Activated T-helper 2 cell treated with anti-CD3 and anti-CD28 coated beads, Interferon-gamma antibody, Interleukin-2, Interleukin-4, amounts not matched to agents 10 μg/mL and 5 μg/mL and 100 μg/mL, durations not matched to agents 14 hours and 24 hours and 36 hours (primary cell): ENCODE measurements at places on chromosomes 3 and 15. TPM values are rescaled to one million over a fixed set of nuclear protein-coding genes. Genes with fewer than 3 reads are reported as not detected.

Gene C3orf22
- total RNA-seq, result not detected in 2 replicates

Gene PP2D1
- not detected in 2 replicates for total RNA-seq

Gene C2CD4A
- not detected in 2 replicates for total RNA-seq

DNA sequence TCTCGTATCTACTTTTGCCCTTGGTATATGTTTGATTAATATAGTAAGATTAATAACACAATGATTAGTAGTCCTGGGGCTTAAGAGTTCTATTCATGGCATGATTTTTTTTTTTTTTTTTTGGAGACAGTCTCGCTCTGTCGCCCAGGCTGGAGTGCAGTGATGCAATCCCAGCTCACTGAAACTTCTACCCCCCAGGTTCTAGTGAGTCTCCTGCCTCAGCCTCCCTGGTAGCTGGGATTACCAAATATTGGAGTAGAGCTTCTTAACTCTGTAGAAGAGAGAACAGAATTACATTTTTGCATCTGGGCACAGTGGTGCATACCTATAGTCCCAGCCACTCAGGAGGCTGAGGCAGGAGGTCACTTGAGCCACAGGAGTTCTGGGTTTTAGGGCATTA, 58.9 kb downstream of the RAB7A start:
- peaks cover 3% of the 10 kb centered on the region for H3K36me3 ChIP-seq
- no peak overlapping the region for H3K4me3 ChIP-seq
- peaks cover 64% of the 10 kb centered on the region for H3K4me1 ChIP-seq
- H3K27me3 ChIP-seq, result no peaks in the 10 kb centered on the region
- no peak overlapping the region for H3K27ac ChIP-seq
- no peak for DNase-seq

Gene CILP
- total RNA-seq, result 0.05 TPM in 1 of 2 replicates, not detected in the other

Gene RFTN1
- total RNA-seq, result 90.4 and 93.7 TPM in 2 replicates

Gene TUSC7
- not detected in 2 replicates for total RNA-seq

Gene A4GNT
- total RNA-seq, result not detected in 2 replicates

DNA sequence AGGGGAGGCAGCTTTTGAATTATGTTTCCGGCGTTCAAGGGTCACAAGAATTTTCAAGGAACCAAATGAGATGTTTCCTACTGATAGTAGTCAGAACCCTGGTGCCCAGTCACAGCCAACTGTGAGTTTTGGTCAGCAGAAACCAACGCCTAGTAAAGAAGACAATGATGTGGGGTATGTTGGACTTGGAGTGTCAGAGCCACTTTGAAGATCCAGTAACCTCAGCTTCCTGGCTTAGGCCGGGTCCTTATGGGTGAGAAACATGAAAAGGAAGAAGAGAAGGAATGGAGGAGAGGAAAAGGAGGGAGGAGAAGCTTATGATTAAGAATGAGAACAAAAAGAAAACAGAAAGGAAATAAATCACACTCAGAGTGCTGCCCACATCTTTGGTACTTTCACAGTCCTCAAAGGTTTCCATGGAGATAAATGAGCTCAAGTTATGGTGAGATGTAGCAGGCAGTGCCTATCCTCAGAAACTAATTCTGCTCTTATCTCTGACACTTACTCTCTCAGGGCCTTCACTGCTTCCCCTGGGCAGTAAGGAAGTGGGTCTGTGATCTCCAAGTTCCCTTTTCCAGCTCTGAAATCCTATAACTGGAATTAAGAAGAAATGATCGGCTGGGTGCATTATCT, 2.0 kb upstream of the MCF2L2 start:
- H3K27me3 ChIP-seq, result peaks cover 8% of the 10 kb centered on the region
- no peaks in the 10 kb centered on the region for H3K36me3 ChIP-seq
- H3K4me3 ChIP-seq, result peak overlapping the region; percentile 3
- H3K4me1 ChIP-seq, result peaks cover 51% of the 10 kb centered on the region

DNA sequence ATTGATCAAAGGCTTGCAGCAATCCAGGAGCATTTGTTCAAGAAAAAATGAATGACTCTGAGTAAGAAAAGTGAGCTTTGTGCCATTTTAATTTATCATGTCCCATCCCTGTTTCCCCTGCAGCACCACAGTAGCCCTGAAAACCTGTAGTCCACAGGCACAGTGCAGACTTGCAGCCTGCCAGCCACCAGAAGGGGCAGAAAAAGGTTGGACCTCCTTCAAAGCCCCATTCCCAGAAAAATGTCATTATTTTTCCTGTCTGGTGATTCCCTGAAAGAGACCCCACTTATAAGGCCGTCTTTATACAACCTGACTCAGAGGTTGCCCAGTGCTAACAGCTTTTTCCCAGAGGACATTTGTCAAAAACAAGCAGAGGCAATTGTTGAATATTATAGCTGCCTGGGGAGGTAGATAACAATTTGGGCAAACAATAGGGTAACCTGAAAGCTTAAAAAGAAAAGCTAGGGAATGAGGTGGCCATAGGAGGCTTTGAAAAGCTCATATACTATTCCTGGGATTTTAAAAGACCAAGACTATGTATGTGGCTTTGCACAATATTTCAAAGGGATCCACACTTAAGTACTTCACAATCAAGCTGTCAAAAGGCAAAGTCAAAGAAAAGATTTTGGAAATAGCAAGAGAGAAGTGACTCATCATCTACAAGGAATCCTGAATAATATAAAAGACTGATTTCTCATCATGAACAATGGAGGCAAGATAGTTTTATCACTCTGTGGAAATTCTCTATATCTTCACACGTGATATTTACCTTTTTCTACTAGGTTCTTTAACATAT, 136.8 kb upstream of the PLXNA1 start:
- H3K4me3 ChIP-seq, result no peak overlapping the region
- no peak overlapping the region for H3K27ac ChIP-seq
- no peaks in the 10 kb centered on the region for H3K27me3 ChIP-seq
- no peaks in the 10 kb centered on the region for H3K4me1 ChIP-seq

Gene PARP16
- total RNA-seq, result 11.0 and 11.5 TPM in 2 replicates

DNA sequence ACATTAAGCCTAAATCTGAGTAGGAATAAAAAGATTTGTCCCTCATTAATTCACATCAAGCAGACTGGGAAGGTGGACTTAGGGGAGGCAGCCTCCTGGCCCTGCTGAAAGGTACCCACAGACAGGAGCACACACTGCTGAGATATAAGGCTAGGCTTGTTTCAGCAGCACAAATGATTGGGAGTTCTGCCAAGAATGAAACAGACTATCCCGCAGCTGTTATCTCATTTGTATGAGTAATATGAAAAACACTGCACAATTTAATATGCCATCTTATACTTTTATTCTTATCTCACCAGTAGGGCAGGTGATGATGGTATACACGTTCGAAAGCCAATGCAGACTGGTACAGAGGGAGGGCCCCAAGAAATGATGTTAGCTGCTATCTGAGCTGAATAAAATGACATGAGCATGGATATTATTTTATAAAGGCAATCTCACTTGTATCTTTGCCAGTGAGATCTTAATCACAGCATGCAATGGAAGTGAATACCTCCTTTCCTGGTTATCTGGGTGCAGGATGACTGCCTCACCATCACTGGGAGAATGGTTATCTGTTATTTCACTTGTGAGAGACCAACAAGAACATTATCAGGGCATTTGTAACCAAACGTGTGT, 258.7 kb upstream of the PPP2R3A start:
- H3K36me3 ChIP-seq, result no peaks in the 10 kb centered on the region
- no peaks in the 10 kb centered on the region for H3K27me3 ChIP-seq
- H3K4me1 ChIP-seq, result no peaks in the 10 kb centered on the region

GRCh38 chr3:13338996-13339395, 81.1 kb downstream of the NUP210 start:
- no peaks in the 10 kb centered on the region for H3K4me1 ChIP-seq
- no peak overlapping the region for H3K4me3 ChIP-seq
- no peaks in the 10 kb centered on the region for H3K27me3 ChIP-seq
- DNase-seq, result no peak
- H3K27ac ChIP-seq, result no peak overlapping the region

Gene RAP2B
- total RNA-seq, result 13.7 and 14.0 TPM in 2 replicates

DNA sequence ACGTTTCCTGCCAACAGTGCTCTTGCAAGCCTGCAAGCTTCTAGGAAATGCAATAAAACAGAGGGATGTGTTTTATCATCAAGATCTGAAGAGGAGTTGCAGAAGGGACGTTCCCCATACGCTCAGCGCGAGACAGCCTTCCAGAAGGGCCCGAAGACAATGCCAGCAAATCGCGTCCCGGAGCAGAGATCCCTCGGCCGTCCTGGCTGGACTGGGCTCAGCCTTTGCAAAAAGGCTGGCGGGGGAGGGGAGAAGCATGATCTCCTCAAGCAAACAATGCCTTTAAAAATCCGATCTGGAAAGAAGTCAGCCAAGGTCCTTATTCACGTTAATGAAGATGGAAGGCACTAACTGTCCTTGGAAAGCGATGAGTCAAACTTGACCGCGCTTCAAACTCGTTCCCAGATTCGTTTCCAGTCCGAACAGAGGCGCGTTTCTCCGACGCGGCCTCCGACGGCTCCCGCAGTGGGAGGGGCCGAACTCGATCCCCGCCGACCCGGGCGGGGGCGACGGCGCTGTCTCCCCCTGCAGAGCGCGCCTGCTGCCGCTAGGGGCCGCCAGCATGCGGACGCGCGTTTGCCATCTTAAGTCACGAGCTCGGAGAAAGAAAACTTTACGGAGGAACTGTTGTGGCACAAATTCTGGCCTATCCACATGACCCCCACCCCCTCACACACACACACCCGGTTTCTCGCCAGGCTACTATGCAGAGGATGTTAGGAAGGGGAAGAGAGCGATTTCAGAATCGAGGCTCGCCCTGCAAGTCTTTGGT, 5.5 kb downstream of the BCL6 start:
- peak overlapping the region; percentile 94 for H3K4me3 ChIP-seq
- peak overlapping the region; percentile 99 for H3K27ac ChIP-seq
- peaks cover 12% of the 10 kb centered on the region for H3K27me3 ChIP-seq
- DNase-seq, result peak; percentile 76

Gene PLOD2
- 1.1 and 2.2 TPM in 2 replicates for total RNA-seq

DNA sequence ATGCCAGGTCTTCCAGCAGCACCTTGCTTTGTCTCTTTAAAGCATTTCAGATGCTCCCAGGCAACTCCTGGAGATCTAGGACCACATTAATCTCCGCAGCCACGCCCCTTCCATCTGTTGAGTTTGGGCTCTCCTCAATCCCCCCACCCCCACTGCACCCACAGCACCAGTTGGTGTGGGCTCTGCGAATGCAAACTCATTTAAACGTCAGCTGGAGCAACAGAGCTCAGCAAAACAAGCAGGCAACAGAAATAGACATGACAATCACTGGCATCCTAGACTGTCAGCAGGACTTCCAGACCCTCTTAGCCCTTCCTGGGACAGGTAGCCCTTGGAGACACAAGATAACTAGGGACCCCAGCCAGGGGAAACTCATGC, 106.9 kb downstream of the LSM3 start:
- no peaks in the 10 kb centered on the region for H3K36me3 ChIP-seq
- peaks cover 6% of the 10 kb centered on the region for H3K27me3 ChIP-seq
- DNase-seq, result no peak
- no peaks in the 10 kb centered on the region for H3K4me1 ChIP-seq

DNA sequence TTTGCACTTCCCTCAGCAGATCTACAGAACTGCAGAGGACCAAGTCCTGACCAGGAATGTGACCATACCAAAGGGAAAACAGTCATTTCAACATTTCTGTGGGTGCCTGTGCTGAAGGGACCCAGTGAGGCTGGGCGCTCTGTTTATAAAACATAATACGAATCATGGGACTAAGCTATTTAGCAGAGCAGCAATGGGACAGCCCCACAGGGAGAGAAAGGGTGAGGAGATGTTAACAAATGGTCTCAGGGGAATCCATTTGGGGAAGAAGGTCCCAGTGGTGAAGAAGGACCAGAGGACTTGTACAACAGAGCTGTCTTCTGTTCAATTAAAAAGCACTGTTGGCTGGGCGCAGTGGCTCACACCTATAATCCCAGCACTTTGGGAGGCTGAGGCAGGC, 1025.4 kb downstream of the FHIT start:
- no peaks in the 10 kb centered on the region for H3K27me3 ChIP-seq
- H3K36me3 ChIP-seq, result no peaks in the 10 kb centered on the region
- H3K27ac ChIP-seq, result no peak overlapping the region
- no peak for DNase-seq
- H3K4me1 ChIP-seq, result no peaks in the 10 kb centered on the region
- no peak overlapping the region for H3K4me3 ChIP-seq

GRCh38 chr3:13535905-13536304, 13.0 kb upstream of the FBLN2 start:
- no peak overlapping the region for H3K4me3 ChIP-seq
- H3K4me1 ChIP-seq, result peaks cover 6% of the 10 kb centered on the region
- no peaks in the 10 kb centered on the region for H3K36me3 ChIP-seq
- no peak overlapping the region for H3K27ac ChIP-seq

DNA sequence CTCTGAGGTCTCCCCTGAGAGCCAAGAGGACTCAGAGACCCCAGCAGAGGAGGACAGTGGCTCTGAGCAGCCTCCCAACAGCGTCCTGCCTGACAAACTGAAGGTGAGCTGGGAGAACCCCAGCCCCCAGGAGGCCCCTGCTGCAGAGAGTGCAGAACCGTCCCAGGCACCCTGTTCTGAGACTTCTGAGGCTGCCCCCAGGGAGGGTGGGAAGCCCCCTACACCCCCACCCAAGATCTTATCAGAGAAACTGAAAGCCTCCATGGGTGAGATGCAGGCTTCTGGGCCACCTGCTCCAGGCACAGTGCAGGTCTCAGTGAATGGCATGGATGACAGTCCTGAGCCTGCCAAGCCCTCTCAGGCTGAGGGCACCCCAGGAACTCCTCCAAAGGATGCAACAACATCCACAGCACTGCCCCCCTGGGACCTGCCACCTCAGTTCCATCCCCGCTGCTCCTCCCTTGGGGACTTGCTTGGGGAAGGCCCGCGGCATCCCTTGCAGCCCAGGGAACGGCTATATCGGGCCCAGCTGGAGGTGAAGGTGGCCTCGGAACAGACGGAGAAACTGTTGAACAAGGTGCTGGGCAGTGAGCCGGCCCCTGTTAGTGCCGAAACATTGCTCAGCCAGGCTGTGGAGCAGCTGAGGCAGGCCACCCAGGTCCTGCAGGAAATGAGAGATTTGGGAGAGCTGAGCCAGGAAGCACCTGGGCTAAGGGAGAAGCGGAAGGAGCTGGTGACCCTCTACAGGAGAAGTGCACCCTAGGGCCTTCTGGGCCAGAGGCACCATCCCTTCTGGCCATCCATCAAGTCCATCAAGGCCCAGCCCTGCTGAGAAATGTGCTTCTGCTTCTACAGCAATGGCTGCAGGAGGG, 23.6 kb downstream of the PLEKHO2 start:
- peaks cover 5% of the 10 kb centered on the region for H3K4me1 ChIP-seq
- no peaks in the 10 kb centered on the region for H3K27me3 ChIP-seq
- no peak overlapping the region for H3K27ac ChIP-seq

Gene ADCY5
- total RNA-seq, result not detected in 2 replicates

GRCh38 chr3:23698652-23699313, 107.0 kb upstream of the UBE2E1 start:
- no peak overlapping the region for H3K27ac ChIP-seq
- no peaks in the 10 kb centered on the region for H3K36me3 ChIP-seq
- DNase-seq, result no peak
- H3K4me3 ChIP-seq, result no peak overlapping the region
- no peaks in the 10 kb centered on the region for H3K4me1 ChIP-seq
- peaks cover 2% of the 10 kb centered on the region for H3K27me3 ChIP-seq

DNA sequence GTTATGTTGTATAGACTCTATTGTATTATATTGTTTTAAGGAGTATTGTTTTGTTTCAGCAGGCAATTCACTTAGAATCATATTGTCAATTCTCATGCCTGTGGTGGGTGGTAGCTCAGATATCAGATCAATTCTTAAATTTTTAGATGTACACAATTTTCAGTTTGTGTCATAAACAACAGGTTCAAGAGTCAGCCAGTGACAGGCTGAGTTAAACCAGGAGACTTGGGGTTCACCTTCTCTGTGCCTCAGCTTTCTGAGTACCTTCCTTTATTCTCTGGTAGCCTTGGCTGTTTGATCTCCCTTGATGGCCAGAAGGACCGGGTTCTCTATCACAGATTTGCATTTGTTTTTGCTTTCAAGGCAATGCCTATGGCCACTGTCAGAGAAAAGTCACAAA, 199.9 kb upstream of the KCNMB2 start:
- no peak for DNase-seq
- no peaks in the 10 kb centered on the region for H3K4me1 ChIP-seq
- no peak overlapping the region for H3K4me3 ChIP-seq
- no peaks in the 10 kb centered on the region for H3K27me3 ChIP-seq
- H3K27ac ChIP-seq, result no peak overlapping the region
